ENCODE measurements at places on chromosomes 7 and 10.

DNA sequence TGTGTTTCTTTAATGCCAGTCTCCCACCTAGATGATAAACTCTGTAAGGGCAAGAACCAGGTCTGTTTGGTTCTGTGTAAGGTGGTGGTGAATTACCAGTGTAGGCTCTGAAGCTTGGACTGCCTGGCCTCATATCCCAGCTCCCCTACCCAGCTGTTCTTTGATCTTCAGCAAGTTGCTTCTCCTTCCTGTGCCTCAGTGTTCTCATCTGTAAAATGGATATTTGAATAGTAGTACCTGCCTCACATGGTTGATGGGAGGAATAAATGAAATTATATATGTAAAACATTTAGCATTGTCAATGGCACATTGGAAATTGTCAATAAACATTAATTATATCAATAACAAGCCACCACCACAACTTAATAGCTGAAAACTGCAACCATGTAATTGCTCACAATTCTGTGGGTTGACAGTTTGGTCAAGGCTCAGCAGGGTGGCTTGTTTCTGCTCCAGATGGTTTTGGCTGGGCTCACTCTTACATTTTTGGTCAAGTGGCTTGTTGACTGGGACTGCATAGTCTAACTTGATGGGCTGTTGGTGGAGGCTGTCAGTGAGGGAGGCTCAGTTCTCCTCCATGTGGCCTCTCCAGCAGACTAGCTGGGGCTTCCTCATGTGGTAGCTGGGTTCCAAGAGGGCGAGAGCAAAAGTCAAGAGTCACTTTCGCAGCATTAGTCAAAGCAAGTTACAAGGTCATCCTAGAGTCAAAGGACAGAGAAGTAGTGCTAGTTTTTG is 84.5 kb upstream of the DUSP5 start:
- no peak for DNase-seq

DNA sequence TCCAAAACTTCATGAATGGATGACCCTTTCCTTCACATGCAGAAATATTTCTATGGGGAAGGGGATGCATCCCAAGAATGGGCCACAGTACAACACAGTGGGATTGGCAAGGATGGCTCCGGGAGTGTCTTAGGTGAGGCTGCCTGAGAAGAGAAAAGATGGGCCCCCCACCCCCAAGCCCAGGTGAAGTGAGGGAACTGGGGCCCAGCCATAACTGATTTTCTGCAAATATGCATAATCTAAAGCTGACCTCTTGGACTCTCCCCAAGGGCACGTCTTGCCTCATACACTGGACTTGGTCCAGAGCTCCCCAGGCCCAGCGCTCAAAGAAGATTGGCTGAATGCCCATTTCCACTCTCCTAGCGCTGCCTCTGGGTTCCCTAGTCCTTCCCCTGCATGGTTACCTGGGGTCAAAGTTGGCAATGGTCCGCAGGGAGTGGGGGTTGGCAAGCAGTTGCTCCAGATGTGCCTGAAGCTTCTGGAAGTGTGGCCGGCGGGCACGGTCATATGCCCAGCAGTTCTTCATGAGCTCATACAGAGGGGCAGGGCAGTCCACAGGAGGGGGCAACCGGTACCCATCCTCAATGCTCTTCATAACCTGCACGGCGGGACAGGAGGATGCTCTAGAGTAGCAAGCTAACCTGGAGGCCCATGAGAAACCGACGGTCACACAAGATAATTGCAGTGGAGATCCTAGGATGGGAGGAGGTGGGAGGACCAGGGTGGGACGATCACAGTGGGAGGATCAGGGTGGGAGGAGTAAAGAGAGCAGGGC is 12.3 kb downstream of the ZYX start:
- DNase-seq = peak; percentile 89

- DNase-seq = no peak
These were observed 4.5 kb downstream of the CPED1 start for GRCh38 chr7:120992965-120993494.

DNA sequence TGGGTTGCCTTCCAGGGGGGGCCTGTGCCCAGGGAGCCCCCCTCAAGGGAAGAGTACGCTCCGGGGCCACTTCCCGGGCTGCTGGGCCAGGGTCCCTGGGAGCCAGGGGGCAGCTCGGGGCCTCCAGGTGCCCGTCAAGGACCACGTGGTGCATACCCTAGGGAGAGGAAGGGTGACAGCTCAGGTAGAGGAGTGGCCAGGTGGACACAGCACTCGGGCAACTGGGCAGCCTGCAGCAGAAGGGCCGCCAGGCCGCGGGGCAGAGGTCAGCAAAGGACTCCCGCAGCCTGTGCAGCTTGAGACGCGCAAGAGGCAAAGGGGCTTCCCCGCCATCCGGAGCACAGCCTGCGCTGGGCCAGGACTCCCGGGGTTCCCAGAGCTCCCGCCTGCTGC is 26.4 kb downstream of the AP5Z1 start:
- DNase-seq = no peak

GRCh38 chr10:5587151-5588079 is 62.7 kb downstream of the CALML3 start:
- no peak for DNase-seq

DNA sequence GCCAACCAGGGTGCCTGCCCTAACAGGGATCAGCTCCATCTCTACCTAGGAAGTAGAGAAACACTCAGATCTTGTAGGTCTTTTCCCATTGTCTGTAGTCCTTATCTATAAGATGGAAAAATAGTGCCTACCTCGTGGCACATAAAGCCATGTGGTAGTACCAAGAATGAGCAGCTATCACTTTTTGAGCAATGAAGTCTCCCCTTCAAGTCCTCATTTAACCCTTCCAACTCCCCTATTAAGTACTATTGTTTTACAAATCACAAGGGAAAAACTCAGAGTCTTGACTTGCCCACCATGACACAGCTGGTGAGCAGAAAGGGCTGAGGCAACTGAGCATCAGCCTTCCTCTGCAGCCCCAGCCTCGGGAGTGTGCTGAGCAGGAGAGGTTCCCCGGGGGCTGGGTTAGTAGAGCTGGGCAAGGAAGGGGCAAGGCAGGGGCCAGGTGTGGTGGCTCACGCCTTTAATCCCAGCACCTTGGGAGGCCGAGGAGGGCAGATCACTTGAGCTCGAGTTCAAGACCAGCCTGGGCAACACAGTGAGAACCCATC is 3.3 kb downstream of the FRAT2 start:
- DNase-seq = no peak

DNA sequence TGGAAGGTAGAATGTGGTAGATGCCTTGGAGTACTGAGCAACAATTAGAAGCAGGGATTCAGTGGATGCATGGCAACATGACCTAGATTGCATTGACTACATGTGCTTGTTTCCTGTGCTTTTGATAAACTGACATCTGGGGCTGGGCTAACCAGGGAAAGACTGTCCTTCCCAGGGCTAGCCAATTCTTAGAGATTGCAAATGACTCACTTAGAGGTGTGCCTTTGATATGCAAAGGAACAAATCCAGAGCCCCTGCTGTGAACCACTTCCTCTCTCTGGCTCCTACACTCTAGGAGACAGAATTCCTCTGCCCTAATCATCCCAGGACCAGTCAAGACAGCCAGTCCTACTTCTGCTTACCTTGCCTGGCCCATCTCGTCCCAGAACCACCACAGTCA is 651.5 kb downstream of the LRMDA start:
- no peak for DNase-seq

DNA sequence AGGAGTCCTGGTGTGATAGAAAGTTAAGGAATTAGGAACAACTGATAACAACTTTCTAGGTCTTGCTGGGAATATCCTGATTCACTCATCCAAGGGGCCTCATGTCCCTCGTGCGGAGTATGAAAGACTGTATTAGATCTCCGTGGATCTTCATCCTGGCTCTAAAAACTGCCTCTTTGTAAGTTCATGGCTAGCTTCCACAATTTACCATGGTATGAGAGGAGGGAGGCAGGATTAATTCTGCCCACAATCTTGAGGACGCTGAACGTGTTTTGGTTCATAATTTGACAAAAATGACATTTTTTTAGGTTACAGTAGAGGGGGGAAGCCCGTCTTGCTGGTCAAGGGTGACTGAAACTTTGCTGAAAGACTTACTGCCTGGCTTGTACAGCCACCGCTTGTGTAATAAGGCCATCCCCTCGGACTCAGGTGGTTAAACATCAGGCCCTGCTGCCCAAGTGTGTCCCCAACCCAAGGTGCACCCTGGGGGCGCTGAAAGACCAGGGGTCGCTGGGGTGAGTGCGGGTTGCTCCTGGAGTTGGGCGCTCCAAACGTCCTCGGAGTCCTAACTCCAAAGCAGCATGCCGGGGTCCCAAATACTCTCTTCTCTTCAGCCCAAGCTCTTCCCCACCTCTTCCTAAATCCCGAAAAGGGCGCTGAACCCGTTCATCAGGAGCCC is 733 bp downstream of the HIBADH start:
- peak; percentile 28 for DNase-seq

DNA sequence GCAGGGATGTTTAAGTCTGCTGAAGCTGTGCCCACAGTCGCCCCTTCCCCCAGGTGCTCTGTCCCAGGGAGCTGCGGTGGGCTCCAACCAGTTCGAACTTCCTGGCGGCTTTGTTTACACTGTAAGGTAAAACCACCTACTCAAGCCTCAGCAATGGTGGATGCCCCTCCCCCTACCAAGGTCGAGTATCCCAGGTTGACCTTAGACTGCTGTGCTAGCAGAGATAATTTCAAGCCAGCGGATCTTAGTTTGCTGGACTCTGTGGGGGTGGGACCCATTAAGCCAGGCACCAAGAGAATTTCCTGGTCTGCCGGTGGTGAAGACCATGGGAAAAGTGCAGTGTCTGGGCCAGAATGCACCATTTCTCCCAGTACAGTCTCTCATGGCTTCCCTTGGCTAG is 56.0 kb downstream of the CCDC7 start:
- DNase-seq = no peak

DNA sequence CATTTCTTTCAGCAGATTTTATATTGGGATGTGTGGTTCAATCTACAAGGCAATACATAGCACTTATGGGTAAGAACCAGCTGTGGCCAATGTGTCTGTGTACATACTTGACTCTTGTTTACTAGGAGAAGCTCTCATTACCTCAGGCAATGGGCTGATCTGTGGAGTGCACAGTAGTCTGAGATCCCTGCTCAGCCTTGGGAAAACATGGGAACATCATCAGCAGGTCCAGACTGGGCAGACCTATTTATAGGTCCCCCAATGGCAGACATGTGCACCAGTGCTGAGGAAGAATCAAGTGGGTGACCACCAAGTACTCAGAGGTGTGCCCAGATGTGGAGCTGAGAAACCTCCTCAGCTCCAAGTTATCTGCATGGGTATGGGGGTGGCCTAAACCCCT is 349.7 kb downstream of the KIF20B start:
- no peak for DNase-seq

- DNase-seq = no peak
These were observed 35.7 kb downstream of the STAMBPL1 start for GRCh38 chr10:88915781-88916180.

DNA sequence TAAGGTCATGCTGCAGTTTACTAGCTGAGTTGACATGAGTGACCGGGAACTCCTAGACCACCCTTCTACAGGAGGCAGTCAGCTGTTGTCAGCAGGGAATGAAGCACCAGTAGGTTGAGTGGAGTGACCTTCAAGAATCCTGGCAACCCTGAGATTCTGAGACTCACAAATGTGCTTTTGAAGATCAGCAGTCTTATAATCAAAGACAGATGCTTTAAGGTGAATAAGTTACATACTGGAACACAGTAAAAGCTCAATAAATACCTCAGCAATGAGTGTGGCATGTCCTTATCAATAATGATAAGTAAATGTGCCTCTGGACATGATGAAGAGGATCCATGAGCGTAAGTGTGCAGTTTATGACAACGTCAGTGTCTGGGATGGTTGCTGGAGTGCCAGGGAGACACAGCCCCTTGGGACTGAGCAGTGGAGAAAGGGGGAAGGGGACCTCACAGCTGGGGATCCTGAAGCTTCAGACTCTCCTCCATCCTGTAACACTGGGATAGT is 11.9 kb upstream of the OR6V1 start:
- DNase-seq = no peak
